ENCODE measurements at places on chromosomes 16 and 17. TPM values are rescaled to one million over a fixed set of nuclear protein-coding genes. Genes with fewer than 3 reads are reported as not detected.

DNA sequence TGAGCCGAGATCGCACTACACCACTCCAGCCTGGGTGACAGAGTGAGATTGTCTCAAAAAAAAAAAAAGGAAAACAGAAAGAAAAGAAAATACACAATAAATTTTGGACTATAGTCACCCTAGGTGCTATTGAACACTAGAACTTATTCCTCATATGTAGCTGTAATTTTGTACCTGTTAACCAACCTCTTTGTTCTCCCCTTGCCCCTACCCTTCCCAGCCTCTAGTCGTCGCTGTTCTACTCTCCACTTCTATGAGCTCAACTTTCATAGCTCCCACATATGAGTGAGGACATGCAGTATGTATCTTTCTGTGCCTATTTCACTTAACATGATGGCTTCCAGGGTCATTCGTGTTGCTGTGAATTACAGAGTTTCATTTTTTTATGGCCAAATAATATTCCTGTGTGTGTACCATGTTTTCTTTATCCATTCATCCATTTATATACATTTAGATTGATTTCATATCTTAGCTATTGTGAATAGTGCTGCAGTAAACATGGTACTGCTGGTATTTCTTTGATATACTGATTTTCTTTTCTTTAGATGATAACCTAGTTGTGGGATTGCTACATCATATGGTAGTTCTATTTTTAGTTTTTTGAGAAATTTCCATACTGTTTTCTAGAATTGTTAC is 28.3 kb downstream of the VPS35L start:
- ATAC-seq, result peak; percentile 75

DNA sequence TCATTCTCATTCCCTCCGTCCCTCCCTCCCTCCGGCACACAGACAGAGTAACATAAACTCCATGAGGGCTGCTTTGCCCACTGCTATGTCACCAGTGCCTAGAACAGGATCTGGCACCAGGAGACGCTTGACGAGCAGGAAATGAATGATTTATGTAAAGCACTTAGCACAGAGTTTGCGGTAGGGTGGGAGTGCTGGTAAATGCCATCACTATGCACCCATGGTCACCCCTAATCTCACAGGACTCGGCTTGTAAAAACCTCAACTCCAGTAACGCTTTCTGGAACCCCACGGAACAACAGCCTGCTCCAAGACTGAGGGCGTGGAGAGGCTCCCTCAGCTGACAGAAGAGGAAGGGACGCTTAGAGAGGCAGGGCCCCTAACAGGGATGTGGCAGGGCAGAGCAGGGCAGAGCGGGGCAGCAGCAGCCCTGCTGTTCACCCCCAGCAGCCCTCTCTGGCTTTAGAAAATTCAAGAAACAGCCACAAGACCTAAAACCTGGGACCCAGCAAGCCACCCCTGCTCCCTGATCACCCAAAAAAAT is 156.9 kb downstream of the C16orf78 start:
- ATAC-seq, result no peak

- no peak for ATAC-seq
Observed at GRCh38 chr16:80984124-80984892, 22.4 kb downstream of the CMC2 start.

The EXOC3L1 gene
- total RNA-seq, result 0.37 TPM

The OR3A1 gene
- 0.35 TPM for total RNA-seq

DNA sequence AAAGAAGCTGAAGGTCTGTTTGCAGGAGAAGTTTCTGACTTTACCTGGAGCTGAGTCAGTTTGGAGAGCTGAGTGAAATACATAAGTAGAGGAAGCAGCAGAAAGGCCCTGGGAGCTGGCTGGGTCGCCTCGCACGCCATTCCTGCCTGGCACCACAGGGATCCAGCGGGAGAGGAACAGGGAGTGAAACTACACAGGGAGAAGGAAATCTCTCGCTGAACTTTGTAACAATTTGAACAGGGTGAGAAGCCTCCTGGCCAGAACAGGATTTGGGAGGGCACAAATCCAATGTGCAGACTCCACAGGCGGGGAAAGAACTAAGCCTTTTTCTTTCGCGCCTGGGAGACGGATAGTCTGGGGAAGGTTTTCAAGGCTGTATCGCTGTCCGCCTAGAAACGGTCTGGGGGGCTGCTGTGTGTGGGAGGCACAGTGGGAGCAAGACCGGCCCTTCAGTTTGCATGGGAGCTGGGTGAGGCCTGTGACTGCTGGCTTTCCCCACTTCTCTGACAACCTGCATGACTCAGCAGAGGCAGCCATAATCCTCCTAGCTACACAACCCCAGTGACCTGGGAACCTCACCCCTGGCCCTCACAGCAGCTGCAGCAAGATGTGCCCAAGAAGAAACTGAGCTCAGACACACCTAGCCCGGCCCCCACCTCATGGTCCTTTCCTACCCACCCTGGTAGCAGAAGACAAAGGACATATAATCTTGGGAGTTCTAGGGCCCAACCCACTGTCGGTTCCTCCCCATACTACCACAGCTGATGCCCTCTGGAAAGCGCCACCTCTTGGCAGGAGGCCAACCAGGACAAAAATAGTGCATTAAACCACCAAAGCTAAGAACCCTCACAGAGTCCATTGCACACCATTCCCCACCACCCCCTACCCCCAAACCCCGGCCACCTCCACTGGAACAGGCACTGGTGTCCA is 778.6 kb downstream of the KCNJ2 start:
- no peak for ATAC-seq

The RAB11FIP4 gene
- 21.7 TPM for total RNA-seq

DNA sequence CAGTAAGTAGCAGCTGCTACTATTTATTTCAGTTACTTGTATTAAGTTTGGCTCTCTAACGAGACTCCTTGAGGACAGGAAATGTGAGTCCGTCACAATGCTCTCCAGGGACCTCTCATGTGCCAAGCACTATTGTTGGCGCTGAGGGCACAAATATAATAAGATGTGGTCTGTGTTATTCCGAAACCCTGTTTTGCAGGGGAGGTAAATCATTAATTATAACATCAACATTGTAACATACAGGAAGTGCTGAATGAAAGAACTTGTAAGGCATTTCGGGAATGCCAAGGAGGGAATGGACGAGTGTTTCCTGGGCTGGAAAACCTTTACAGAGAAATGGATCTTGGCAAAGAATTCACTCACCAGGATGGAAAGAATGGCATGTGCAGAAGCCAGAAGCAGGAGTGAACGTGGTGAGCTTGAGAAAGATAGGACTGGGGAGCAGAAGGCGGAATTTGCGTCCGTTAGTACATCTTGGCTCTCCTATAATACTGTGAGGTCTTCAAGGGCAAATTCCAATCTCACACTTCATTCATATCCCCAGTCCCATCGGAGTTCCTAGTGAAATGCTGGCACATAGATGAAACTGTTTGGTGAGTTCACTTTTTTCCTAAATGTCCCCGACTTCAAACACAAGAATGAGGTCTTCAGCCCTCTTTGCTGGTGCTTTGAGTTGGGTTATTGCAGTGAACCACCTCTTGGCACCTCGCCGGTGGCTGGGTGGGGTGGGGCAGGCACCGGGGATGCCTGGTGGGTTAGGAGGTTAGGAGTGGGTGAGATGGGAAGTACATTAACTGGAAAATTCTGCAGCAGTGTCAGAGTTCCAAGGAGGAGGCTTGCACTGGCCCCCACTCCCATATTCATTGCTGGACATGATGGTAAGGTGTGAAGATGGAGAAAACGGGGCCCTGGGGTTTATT is 11.5 kb downstream of the TAC4 start:
- no peak for ATAC-seq

GRCh38 chr17:73371285-73371684 is 59.5 kb upstream of the CDC42EP4 start:
- no peak for ATAC-seq

The TMEM98 gene
- total RNA-seq, result not detected

- ATAC-seq, result no peak
Observed at GRCh38 chr16:80973991-80974390, 32.7 kb downstream of the CMC2 start.

DNA sequence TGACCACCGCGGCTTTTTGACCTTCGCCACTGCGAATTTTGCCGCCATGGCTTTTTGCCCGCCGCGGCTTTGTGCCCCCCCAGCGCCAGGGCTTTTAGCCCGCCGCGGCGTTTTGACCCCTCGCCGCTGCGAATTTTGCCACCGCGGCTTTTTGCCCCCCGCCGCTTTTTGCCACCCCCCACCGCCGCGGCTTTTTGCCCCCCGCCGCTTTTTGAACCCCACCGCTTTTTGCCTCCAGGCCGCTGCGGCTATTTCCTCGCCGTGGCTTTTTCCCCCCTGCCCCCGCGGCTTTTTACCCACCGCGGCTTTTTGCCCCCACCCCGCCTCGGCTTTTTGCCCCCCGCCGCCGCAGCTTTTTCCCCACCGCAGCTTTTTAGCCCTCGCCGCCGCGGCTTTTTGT is 134.8 kb upstream of the TP53TG3C start:
- ATAC-seq, result no peak

The SLC52A1 gene
- 0.26 TPM for total RNA-seq

- no peak for ATAC-seq
Observed at GRCh38 chr17:40319651-40320540, 10.9 kb downstream of the RARA start.

The GPR139 gene
- not detected for total RNA-seq

The CIITA gene
- 64.2 TPM for total RNA-seq

GRCh38 chr16:12434567-12434966 is 369.1 kb downstream of the CPPED1 start:
- ATAC-seq, result no peak

DNA sequence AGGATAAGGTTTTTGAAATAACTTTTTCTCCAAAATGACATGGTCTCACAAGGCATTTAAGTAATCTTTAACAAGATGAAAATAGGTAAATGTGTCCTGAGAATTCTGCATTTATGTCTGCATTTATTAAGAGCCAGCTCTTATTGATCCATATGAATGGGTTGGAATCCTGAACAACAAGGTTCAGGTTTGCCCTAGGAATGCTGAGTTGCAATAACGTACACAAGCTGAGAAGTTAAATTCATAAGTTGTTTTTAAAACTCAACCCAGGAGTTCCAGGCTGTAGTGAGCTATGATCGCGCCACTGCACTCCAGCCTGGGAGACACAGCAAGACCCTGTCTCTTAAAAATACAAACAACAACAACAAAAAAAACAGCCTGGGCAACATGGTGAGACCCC is 28.1 kb downstream of the GLG1 start:
- no peak for ATAC-seq

- no peak for ATAC-seq
Observed at GRCh38 chr16:29992344-29992967, 3.0 kb downstream of the HIRIP3 start.

DNA sequence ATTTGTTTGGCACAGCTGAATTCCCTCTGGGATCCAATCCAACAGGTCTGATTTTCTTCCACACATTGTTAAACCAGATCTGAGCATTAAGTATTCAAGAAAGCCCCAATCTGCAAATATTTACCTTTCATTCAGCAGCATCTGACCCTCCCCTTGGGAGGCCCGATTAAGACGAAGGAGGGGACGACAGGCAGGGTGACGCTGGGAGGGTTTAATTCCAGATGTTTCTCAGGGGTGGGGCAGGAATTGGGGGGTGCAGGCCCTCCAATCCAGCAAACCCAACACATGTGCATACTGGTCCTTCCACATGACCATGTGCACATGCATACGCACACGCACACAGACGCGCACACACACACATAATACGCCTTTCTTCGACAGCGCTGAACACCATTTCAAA is 240.5 kb downstream of the GSG1L start:
- ATAC-seq, result no peak

The RPS15A gene
- 2,799 TPM for total RNA-seq

The RANGRF gene
- 44.9 TPM for total RNA-seq

The MLYCD gene
- total RNA-seq, result 4.3 TPM

The JMJD8 gene
- total RNA-seq, result 26.8 TPM

The PERCC1 gene
- total RNA-seq, result not detected

DNA sequence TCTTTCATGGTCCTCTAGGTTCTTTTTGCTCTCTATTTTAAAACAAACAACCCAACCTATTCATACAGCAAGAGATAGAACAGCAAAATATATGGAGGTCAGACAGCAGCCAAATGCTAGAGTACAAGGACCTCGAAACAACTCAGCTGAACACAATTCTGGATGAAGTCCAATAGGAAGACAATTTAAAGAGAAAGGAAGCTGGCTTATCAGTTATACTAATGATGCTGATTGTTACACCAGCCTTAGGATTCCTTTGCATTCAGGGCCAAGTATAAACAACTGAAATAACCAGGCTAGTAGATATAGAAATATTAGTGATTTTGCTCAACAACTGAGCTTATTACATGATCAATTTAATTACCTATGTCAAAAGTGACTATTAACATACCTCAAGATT is 2.5 kb downstream of the SSH2 start:
- no peak for ATAC-seq

DNA sequence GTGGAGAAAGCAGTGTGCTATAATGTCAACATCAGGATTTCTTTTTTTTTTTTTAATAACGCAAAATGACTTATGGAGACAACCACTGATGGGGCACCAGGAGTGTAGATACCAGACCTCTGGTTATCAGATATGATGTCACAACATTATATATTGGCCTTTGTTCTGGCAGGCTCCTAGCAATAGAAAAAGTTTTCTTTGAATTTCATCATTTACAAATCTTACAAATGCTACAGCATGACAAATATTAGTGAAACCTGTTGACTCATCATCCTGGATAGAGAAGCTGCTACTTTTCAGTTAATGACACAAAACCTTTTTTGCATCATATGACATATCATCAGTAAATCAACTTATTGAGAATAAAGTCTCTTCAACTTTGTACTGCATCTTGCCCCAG is 6.1 kb downstream of the THUMPD1 start:
- ATAC-seq, result peak; percentile 48

The FAM234A gene
- 4.0 TPM for total RNA-seq

DNA sequence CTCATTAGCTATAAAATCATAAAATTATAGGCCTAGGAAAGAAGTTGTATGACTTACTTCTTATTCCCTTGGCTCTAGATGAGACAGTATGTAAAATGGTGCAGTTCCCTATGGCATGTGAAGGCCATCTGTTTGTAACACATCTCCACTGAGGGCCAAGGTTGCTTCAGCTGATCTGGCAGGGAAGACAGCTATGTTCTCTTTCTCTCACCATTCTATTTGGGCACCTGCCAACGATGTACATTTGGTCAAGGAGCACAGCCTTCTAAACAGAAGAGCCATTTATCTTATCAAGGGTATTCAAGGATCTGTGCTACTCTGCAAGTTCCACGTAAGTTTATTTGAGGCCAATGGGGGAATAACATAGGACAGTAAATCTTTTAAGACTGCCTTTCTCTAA is 129.8 kb upstream of the TOM1L1 start:
- no peak for ATAC-seq

The C1QL1 gene
- 0.34 TPM for total RNA-seq

- no peak for ATAC-seq
Observed at GRCh38 chr17:31490671-31491375, 99.3 kb downstream of the RAB11FIP4 start.

GRCh38 chr16:69302301-69302700 is 8.8 kb upstream of the VPS4A start:
- no peak for ATAC-seq
